Stimulated activated naive CD4-positive, alpha-beta T cell (primary cell): ENCODE measurements at places on chromosomes 4 and X.

- DNase-seq = no peak
These were observed 4.4 kb upstream of the KCND1 start for GRCh38 chrX:48976086-48976485.

GRCh38 chr4:41213625-41214135 lies 662 bp downstream of the APBB2 start:
- DNase-seq = no peak

DNA sequence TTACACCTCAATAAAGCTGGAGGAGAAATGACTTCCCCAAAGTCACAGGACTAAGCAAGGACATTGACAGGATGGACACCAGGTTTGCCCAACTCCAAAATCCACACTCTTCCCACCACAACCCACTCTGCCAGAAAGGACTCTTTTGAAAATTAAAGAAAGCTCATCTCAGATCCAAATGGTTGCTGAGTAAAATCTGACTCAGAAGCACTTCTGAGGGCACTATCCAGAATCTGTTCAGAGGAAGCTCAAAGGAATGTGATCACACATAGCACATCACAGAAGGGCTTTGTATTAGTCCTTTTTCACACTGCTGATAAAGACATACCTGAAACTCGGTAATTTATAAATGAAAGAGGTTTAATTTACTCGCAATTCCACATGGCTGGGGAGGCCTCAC lies 155.5 kb downstream of the RAB28 start:
- no peak for DNase-seq

- no peak for DNase-seq
These were observed 60.1 kb downstream of the SEPTIN11 start for GRCh38 chr4:77009511-77010115.

GRCh38 chr4:106985830-106986229 lies 50.3 kb downstream of the DKK2 start:
- no peak for DNase-seq

DNA sequence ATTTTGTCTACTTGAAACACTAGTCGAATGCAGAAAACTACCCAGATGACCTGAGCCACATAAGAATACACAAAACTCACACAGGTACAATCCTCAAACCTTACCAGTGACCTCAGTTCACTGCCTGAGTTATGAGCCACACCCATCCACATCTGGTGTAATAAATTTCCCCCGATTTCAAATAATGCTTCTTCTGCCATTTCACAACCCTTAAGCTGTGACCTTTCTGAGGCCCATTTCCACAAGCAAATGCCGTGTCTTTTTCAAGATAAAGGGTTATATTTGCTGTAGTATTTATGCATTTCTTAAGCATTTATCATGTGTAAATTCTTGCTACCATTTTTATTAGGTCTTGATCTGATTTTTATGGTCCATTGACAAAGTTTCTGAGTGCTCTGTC lies 1.8 kb upstream of the ARHGEF38 start:
- no peak for DNase-seq

GRCh38 chr4:139965789-139966188 lies 188.2 kb downstream of the MAML3 start:
- DNase-seq = no peak

DNA sequence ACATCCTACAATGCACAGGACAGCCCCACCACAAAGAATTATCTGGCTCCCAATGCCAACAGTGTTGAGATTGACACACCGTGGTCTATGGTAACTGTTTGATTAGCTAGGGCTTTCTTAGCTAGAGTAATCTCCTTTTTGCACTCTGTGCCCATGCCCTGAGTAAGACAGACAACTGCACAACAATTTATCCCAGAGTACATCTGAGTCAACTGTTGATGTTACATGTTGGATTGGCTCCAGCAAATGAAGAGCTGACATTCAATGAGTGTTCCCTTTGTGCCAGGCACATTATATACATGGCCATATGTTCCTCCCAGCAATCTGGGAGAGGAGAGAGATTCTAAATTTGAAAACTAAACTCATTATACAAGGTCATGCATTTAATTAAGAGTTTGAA lies 3.9 kb upstream of the FAM9C start:
- no peak for DNase-seq

- no peak for DNase-seq
These were observed 601 bp downstream of the SMARCAD1 start for GRCh38 chr4:94208266-94208665.

GRCh38 chr4:90486346-90486745 lies 359.2 kb downstream of the CCSER1 start:
- DNase-seq = no peak

GRCh38 chr4:47238667-47239066 lies 207.3 kb downstream of the GABRB1 start:
- DNase-seq = no peak
